ENCODE measurements at places on chromosomes 11 and 22. TPM values are rescaled to one million over a fixed set of nuclear protein-coding genes. Genes with fewer than 3 reads are reported as not detected.

DNA sequence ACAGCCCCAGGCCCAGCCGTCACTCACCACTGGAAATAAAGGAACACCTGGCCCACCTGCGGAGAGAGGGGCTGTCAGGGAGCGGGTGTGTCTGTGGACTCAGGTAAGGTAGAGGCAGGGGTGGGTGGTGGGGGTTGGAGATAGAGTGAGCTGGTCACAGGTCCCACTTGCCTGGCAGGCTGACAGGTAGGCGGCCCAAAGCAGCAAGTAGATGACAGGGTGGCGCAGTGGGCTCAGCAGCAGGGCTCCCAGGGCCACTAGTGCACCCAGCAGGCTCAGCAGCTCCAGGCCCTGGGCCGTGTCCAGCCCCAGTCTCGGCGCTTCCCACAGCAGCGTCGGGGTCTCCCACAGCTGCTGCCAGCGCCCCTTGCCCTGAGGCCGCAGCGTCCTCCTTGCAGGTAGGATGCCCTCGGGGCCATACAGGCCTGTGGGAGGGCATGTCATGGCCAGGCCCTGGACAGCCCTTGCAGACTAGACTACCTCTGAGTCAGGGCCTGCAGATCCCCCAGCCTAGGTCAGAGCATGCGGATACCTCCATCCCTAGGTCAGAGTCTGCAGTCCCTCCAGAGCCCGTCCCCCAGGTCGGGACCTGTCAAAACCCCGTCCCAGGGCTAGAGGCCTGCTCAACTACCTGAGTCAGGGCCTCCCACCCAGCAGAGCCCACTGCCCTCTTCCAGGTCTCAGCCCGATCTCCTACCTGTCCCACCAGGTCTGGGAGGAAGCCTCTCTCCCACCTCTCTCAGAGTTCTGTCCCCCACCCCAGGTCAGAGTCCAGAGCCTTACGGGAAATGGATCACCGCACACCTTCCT lies 686 bp downstream of the LMF2 start:
- DNase-seq = no peak

DNA sequence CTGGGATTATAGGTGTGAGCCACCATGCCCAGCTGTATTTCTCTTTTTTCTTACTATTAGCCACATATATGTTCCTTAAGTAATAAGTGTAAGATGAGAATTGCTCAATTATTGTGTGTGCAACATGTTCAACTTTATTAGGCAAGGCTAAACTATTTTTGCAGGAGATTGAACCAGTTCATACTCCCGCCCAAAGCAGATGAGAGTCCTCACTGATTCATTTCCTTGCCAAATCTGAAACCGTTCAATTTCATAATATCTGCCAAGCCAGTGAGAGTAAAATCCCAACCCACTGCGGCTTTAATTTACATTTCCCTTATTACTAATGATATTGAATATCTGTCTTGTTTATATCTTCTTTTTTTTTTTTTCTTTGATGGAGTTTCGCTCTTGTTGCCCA lies 48.4 kb downstream of the KCNJ4 start:
- no peak for DNase-seq

- no peak for DNase-seq
These were observed 37.0 kb downstream of the ETS1 start for GRCh38 chr11:128550261-128550821.

- no peak for DNase-seq
These were observed 61.1 kb downstream of the NFAM1 start for GRCh38 chr22:42371099-42371498.

DNA sequence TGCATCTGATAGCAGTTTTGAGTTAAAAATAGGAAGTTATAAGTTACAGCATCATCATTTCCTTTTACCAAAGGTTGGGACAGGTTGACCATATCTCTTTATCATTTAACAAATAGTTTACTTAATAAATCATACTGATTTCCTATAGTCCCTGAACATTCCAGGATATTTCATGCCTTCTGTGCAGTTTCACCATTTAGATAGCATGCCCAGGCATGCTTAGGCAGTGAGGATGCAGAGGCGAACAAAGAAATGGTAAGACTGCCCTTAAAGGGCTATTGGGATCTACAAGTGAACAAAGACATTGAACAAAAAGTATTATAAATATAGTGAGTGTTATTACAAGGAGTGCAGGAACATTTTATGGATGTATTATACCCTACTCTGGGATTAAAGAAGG lies 96.4 kb downstream of the PRMT3 start:
- no peak for DNase-seq

GRCh38 chr22:25780673-25781072 lies 38.7 kb downstream of the MYO18B start:
- DNase-seq = no peak

DNA sequence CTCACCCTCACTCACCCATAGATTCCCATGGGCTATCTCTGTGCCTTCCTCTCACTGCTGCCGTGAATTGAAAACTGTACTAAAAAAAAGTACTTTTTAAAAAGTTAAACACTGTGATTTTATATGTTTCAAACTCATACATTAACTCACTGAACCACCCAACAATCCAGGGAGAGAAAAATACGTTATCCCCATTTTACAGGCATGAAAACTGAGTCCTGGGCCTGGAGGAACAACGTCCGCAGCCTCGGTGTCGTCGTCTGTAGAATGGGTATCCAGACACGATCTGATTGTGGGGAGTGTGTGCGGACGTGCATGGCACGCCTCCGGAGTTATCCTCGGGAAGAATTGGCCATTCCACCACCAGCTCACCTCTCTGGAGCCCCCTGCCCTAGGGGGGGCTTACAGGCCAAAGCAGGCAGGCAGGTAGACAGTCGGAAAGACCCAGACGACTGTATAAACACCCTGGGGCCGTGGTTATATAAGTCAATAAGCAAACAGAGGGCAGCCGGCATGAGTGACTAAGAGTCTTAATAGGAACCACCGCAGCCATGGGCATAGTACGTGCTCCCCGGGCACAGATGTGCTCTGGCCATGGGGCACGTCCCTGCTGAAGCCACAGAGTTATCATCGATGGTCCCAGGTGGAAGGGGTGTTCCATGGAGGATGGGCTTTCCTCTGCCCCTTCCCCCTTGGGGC lies 7.1 kb upstream of the PDGFB start:
- no peak for DNase-seq

DNA sequence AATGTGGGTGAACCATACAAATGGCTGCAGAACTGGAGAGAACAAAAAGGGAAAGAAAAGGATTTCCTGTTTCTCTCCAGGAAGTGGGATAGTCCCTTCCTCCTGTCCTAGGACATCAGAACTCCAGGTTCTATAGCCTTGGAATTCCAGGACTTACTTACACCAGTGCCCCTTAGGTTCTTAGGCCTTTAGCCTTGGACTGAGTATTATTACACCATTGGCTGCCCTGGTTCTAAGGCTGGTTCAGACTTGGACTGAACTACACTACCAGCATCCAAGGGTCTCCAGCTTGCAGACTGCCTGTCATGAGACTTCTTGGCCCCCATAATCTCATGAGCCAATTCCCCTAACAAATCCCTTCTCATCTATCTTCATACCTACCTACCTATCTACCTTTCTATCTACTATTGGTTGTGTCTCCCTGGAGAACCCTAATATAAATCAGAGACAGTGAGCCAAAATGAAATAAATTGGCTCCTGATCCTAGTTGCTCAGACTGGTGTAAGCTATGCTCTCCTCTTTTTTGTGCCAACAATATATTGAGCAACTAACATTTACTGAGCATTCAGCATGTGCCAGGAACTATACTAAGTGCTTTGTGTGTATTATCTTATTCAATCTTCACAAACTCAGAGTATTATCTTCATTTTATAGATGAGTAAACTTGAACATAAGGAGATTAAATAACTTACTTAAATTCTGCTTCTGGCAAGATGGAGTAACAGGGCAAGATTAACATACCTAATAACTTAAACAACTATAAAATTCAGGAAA lies 303.7 kb downstream of the TTC28 start:
- no peak for DNase-seq

GRCh38 chr11:65663639-65664200 lies 1.0 kb upstream of the RELA start:
- peak; percentile 82 for DNase-seq

DNA sequence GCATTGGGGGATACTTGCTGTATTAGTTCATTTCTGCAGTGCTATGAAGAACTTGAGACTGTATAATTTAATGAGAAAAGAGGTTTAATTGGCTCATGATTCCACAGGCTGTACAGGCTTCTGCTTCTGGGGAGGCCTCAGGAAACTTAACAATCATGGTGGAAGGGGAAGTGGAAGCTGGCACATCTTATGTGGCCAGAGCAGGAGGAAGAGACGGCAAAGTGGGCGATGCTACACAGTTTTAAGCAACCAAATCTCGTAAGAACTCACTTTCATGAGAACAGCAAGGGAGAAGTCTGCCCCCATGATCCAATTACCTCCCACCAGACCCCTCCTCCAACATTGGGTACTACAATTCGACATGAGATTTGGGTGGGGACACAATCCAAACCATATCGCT lies 55.1 kb downstream of the TMPRSS5 start:
- DNase-seq = no peak

GRCh38 chr11:72535194-72535547 lies 100.8 kb upstream of the CLPB start:
- DNase-seq = no peak

The PRR5L gene
- 52.3 TPM for total RNA-seq

The SLC5A12 gene
- not detected for total RNA-seq

The OR10A6 gene
- total RNA-seq = not detected

The DLG2 gene
- total RNA-seq = 1.0 TPM
